ENCODE measurements at places on chromosomes 12 and 14.

DNA sequence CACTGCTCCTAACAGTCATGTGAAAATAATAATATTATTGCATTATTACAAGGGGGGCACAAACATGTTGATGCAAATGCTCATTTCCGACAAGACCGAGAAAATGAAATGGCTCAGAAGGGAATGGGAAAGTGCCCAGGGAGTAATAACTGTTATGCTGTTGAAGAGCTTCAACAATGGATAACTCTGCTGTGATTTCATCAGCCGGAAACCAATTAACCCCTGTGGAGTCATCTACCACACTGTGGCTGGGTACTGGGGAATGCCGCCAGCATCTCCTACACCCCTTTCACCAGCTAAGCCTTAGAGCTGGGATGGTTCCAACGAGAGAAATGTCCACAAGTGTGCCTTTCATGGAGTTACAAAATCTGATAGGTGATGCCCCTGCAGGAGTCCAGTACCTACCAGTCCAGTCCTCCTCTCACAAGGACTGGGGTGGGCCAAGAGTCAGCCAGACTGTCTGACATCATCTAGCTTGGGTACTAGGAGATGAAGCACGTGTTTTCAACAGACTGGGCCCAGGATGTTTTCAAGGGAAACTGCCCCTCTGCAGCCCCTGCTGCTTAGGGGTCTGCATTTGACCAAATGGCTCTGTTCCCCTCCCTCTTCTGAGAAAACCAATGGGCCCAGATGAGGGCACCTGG lies 509.3 kb upstream of the CCDC196 start:
- no peak for DNase-seq

GRCh38 chr12:64255249-64255648 lies 33.2 kb upstream of the KICS2 start:
- DNase-seq = no peak

- DNase-seq = no peak
Measured at GRCh38 chr12:128459067-128459466, 192.1 kb downstream of the TMEM132C start.

- no peak for DNase-seq
Measured at GRCh38 chr14:103136388-103137271, 13.4 kb downstream of the TNFAIP2 start.

DNA sequence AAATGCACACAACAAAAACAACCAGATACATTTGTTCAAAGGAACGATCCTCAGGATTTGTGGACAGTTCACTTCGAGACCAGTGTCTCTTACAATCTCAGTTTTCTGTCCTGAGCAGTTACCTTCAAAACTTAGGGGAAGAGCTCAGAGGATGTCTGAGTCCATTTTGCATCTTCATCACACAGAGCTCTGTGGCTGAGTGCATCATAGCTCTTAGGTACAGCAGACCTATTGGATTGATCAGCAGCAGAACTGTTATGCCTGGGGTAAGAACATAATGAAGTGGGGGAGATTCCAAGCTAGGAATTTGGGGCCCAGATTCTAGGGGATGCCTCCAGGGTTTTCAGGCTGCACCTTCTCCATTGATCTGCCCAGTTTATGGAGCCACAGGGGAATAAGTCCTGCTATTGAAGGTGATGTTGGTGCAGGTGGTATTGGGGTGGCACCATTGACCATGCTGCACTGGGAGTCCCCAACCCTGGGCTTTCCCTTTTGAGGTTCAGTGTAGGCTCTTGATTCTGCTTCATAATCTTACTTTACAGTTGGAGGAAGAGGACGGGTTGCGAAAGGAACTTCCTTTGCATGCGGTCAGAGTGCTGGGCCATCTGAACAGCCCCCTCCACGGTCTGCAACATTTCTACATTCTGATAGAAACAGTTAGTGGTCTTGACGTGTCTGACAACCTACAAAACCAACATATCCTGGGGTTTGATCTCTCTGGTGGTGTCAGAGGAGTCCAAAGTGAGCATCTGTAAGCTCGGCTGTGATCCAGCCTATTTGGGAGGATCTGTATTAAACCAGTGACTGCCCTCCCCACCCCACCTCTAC lies 112.8 kb downstream of the CHST11 start:
- no peak for DNase-seq

GRCh38 chr12:31278424-31278823 lies 47.5 kb downstream of the SINHCAF start:
- DNase-seq = no peak

GRCh38 chr12:56836800-56837663 lies 73.9 kb downstream of the HSD17B6 start:
- DNase-seq = no peak

DNA sequence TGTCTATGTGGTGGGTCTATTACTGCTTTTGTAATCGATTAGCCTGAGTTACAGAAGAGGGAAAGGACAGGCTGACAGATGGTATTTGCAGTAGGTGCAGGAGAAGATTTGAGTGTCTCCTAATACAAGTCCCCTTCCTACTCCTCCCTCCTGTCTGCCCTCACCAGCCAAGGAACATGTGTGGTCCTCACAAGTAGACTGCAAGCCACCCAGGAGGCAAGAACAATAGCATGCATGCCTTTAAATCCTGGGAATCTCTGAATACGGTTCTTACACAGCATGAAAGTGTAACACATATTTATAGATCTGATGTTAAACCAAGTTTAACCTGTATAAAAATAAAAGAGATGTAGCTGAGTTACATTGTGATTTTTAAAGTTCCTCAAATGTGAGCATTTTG lies 117.0 kb downstream of the PTCSC3 start:
- DNase-seq = no peak

DNA sequence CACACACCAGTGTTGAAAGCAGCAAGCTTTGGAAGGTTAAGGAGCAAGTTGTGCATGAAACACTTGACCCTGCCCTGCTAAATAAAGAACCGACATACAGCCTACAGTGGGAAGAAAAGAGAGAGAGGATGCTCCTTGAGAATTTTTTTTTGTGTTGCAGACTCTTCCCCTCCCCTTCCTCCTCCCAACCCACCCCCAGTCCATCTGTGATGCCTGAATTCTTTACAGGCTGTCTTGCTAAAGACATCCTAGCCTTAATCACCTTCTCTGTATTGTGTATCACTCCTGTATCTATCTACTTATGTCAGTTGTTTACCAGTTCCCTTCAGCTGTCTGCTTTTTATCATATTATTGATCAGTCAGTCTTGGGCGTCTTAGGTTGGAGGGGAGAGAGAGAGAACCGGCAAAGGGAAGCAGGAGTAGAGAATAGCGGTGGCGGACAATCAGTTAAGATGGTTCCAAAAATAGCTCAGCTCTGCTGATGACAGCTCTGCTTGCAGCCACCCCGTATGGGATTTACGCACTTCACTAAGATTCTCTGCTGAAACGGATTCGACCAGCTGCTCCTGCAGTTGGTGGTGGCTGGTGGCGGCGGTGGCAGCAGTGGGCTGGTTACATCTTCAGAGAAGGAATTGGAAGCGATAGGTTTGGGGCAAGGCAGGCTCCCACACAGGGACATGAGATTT lies 664.7 kb downstream of the NRXN3 start:
- DNase-seq = no peak

GRCh38 chr14:51185180-51185579 lies 54.9 kb upstream of the TMX1 start:
- no peak for DNase-seq

DNA sequence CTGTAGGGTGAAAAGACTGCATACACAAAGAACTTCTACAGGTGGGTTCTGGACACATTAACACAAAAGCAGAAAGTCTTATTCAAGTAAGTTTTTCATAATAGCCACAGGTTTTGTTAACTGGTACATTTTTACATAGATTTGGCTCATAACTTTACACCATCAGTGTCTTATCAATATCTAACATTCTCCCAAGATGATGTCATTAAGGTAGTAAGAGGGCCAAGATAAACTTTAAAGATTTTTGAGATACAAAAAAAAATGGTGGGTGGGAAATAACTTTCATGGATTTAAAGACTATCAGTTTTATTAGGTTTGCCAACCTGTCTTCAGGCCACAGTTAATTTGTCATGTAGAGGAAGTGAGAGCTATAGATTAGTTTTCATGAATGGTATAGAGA lies 1.7 kb downstream of the SUPT16H start:
- DNase-seq = no peak

GRCh38 chr12:115700896-115701465 lies 576.5 kb downstream of the MED13L start:
- DNase-seq = no peak

DNA sequence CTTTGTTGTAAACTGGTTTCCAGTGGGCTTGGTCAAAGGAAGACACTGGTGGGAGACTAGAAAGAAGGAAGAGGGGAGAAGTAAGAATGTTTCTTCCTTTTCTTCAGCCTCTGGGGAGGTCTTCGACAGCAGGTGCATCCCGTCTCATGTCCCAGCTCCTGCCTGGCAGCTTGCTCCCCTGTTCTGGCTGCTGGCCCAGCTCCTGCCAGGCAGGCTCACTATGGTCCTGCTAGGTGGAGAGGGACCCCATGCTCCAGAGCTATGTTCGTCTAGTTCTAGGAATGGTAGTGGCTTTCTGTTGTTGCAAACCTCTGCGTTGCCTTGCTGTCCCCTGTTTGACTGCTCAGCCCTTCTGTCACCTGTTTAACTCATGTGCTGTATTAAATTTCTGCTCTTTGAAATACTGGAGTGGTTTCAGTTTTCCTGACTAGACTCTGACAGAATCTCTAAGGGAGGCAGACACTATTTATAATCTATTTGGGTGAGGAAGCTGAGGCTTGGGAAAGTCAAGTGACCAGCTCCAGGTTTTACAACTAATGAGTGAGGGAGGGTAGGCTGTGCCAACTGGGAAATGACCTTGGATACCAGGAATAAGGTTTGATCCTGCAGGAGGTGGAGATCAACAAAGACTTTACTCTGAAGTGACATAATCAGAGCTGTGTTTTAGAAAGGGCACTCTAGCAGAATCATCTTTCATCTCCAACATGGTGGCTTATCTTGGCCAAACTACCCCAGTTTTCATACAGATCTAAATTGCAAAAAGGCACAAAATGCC lies 94.7 kb upstream of the DDHD1 start:
- DNase-seq = no peak

DNA sequence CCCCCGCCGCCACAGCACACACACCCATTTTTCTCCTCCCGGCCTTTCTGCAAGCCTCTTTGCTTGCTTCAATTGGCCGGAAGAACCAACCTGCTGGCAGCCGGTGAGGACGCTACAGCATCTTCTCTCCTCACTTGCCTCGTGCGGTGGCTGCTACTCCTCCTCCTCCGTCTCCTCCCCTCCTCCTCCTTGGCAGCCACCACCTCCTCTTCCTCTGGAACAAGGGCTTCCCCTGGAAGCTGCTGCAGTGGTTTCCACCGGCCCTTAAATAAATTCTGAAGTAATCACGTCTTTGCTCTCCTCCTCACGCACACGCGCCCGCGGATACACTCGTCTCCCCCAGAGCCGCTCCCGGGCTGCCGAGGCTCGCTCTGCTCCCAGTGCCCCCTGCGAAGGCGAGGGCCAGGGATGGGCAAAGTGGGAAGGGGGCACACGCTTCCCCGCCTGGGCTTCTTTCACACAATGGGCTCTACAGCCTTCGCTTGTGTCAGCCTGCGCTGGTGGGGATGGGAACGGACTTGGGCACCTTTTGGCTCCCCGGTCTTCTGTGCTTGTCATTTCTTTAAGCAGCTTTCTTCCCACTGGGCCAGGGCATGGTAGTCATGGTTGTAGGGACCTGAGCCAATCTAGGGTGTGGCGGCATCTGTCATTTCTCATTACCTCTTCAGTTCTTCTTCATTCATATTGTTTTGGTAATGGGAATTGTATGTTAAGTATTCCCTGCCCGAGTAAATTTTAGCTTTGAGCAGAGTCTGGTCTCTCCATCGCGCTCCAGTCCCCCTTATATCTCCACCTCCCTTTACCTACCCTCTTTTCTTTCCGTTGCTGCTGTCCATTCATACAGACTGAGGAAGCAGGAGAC lies at the start of gene PPFIA2:
PPFIA2 (minus strand) TSS at position 161 of the 862 bp plus-strand sequence.
- DNase-seq = peak; percentile 78

DNA sequence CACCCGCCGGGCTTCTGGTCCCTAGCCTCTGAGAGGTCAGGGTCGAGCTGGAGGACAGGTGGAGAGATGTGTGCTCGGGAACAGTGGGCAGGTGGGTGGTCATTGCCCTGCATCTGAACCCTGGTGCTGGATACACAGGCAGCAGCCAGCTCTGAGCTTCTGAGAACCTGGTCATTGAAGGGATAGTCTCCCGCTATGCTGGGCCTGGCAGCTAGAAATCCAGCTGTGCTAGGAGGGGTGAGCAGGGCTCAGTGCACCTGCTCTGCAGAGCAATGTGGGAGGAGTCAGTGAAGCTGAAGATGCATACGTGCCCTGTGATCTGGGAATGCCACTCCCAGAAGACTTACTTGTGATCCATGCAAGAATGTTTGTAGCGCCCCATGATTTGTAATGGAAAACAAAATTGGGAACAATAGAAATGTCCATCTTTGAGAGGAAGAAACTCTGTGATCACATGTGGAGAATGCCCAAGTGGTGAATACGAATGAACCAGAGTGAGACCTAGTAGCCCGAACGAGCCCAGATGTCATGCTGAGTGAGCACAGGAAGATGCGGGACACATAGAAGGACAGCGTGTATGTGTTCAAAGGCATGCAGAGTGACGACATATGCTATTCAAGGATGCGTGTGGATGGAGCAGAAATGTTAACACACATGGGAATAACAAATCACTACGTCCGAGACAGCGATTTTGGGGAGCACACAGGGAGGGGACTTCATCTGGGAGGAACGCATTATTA lies 63.4 kb downstream of the AACS start:
- no peak for DNase-seq

DNA sequence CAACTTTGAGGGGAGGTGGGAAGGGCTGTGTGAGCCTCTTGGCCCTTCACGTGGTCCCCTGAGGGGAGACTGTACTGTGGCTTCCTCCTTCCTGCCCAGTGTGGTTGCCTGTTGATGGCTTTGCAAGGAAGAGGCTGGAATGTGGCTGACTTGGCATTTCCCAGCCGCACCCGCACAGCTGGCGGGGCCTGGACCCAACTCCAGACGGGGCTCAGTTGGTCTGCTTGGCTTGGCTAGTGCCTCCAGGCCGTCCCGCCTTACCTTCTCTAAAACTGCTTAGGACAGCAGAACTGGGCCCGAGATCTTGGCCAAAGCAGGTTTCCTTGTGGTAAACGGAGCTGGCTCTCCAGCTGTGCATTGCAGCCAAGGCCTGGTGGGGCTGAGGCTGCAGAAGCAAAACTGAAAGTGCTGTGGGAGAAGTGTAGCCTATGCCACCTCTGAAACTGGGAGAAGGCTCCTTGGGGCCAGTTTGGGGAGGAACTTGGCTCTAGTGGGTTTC lies 139.5 kb downstream of the SMOC1 start:
- no peak for DNase-seq

DNA sequence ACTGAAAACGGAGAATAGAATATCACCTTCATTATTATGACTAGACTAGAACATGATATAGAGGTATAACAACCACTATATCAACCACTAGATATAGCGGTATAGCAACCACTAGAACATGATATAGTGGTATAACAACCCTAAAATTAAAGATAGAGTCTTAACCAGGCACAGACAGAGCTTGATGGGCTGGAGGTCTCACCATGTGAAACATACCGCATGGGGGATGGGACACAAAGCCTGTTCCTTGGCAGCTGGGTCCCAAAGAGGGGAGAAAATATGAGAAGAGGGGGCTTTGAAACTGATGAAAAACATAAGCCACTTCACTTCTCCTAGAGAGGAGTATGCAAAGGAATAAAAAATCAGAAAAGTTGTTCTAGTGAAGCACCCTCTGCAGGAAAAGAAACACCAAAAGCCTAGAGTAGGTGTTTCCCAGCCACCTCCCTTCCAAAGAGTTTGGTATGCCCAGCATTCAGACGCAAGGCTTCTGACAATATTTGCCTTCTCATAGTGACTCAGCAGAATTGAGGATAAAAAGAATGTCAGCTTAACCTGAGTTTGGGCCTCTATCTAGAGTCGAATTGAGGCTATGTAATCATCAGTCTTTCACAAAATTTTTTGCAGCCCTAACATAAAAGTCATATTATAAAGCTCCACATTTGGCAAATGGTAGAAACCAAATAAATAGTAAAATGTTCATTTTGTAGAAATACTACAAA lies 316.4 kb downstream of the NOVA1 start:
- no peak for DNase-seq
